ENCODE measurements at places on chromosomes 16 and 17.

- DNase-seq: no peak
Measured at GRCh38 chr16:11133344-11133943, 122.6 kb downstream of the SOCS1 start.

DNA sequence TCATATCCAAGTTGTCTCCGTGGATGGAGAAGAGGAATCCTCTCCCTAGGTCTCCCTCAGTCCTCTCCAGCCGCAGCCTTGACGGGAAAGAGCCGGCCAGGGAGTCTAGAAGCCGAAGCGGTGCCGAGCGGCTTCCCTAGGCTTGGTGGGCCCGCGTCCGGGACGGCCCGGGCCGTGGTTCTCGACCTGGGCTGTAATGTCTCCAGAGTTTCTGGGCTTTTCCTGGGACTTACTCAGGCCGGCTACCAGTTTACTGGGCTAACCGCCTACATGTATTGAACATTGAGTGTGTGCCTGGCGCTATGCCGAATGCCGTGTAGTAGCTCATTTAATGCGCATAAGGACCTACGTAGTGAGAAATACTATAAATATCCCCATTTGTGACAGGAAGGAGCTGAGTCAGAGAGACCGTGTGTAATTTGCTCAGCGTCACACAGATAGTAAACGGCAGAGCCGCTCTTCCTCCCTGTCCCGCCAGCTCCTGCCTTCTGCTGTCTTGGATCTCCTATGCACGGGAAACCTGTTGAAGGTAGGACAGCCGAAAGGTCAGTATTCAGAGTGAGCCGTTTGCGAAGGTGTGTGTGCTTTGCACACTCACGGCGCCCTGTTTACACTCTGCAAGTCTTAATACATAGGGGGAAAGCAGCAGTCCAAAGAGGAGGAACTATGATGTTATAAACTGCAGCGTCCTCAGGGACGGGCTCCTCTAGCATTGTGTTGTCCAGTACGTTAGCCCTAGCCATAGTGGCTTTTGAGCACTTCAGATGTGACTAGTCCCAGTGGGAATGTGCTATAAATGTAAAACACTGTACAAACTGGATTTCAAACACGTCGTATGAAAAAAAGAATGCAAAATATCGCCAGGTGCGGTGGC, 723 bp upstream of the SPAG5 start:
- DNase-seq: peak; percentile 64

GRCh38 chr17:13595599-13595899, 6.2 kb downstream of the HS3ST3A1 start:
- no peak for DNase-seq

- no peak for DNase-seq
Measured at GRCh38 chr17:67980456-67980855, 15.8 kb downstream of the C17orf58 start.

DNA sequence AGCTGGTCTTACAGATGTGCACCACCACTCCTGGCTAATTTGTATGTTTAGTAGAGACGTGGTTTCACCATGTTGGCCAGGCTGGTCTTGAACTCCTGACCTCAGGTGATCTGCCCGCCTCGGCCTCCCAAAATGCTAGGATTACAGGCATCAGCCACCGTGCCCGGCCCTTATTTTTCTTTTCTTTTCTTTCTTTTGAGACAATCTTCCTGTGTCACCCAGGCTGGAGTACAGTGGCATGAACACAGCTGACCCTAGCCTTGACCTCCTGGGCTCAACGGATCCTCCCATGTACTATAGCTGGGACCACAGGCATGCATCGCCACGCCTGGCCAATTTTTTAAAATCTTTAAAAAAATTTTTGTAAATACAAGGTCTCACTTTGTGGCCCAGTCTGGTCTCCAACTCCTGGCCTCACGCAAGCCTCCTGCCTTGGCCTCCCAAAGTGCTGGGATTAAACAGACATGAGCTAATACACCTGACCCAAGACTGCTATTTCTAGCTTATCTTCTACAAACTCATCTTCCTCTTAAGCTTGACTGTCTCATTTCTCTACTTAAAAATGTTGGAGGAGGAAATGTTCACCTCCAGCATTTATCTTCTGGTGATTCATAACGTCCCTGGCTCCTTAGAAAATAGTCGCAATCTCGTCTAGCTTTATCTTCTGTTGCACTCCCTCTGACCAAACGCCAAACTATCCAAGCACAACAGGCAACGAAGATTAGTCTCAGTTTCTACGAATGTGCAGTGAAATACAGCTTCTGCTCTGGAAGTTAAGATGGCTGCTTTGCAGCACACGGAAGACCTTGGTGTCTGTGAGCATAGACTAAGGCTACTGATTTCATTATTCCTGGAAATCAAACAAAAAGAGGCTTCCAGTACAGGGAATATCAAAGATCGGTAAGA, 8.2 kb upstream of the TMEM94 start:
- no peak for DNase-seq

DNA sequence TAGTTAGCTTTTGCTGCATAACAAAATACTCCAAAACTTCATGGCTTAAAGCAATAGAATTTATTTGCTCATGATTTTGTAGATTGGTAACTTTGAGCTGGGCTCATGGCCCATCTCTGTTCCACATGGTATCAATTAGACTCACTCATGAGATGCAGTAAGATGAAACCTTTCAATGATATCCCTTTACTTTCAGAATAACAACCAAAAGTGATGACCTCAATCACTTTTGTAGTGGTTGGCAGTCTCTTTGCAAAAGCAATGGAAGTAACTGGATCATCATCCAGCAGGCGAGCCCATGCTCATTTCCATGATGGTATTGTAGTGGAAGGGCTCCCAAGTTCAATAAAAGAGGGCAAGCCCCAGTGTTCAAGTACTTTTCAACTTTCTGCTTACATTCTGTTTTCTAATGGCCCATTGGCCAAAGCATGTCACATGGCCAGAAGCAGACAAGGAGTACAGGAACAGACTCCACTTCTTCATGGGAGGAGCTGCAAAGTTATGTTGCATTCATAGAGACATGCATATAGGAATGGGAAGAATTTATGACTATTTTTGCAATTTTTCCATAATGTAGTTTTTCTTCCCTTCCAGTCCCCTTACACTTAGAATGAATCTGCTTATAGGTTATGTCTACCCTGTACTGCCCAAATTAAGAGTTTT, 41.7 kb downstream of the EFCAB5 start:
- DNase-seq: no peak

GRCh38 chr17:50728112-50728429, 8.7 kb downstream of the LUC7L3 start:
- DNase-seq: no peak

DNA sequence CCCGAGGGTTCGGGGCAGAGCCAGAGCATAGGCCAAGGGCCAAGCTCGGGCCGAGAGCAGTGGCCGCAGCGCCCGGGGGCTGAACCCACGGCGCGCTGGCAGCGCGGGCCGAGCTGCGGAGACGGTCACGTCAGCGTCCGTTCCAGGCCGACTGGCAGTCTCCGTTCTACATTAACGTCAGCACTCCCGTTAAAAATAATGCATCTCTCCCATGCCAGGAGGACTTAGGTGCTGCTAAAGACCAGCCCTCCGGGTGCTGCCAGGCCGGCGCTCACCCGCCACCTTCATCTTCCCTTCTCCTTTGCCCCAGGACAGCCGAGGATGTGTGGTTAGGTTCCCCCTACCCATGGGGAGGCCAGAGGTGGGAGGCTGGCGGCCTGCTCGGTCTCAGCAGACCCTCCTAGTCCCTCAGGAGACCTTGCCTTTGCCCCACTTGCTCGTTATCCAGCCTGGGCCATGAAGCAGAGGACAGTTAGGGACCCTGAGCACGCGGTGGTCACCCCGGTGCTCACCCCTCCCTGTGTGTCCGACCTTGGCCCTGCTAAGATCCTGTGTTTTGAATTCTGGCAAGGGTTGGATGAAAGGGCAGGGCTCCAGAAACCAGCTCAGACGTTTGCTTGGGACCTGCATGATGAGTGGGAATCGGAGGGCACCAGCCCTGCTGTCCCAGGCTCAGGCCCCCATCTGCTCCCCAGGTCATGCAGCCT, 572 bp downstream of the MPG start:
- no peak for DNase-seq

DNA sequence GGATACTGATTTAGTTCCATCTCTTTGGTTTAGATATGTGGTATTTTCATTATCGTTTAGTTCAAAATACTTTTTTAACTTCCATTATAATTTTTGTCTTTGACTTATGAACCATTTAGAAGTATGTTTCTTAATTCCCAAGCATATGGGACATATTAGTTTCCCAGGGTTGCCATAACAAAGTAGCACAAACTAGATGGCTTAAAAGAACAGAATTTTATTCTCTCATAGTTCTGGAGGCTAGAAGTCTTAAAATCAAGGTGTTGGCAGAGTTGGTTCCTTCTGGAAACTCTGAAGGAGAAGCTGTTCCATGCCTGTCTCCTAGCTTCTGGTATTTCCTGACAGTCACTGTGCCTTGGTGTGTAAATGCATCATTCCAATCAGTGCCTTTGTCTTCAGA, 291.5 kb upstream of the AXIN2 start:
- DNase-seq: no peak

- DNase-seq: no peak
Measured at GRCh38 chr16:84044118-84044488, 1.5 kb upstream of the SLC38A8 start.

GRCh38 chr17:65809366-65809765, 247.9 kb upstream of the AXIN2 start:
- DNase-seq: no peak

GRCh38 chr16:56424791-56425438, 430 bp downstream of the AMFR start:
- DNase-seq: no peak

DNA sequence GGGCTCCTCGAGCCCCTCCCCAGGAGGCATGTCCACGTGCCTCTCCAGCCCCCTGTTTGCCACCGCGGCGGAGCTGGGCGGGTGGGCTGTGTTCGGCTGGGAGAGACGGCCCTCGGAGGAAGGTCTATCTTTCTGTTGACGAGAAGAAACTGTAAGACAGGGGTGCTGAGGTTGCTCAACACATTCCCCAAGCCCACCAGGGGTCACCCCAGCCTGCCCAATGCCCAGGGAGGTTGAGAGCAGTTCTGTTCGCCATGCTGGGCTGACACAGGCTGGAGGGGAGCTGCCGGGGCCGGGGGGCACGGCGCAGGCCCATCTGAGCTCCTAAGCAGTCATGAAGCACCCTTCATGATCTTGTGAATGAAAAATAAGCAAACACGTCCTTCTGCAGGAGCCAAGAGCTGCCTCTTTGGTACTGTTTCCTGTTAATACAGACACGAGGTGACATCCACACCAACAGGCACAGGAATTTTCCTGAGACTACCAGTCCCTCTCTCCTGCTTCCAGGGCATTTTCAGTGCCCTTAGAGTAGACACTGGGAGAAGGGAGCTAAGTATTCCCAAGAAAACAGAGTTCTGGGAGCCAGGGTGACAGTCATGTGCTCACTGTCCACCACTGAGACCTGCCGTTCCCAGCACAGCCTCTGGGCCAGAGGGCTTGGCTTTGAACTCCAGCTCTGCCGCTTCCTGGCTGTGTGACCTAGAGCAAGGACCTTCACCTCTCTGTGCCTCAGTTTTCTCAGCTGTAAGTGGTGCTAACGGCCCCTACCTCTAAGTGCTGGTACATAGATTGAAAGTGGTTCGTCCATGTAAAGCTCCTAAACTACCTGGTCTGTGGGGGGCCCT, 9.2 kb downstream of the UBALD2 start:
- no peak for DNase-seq

DNA sequence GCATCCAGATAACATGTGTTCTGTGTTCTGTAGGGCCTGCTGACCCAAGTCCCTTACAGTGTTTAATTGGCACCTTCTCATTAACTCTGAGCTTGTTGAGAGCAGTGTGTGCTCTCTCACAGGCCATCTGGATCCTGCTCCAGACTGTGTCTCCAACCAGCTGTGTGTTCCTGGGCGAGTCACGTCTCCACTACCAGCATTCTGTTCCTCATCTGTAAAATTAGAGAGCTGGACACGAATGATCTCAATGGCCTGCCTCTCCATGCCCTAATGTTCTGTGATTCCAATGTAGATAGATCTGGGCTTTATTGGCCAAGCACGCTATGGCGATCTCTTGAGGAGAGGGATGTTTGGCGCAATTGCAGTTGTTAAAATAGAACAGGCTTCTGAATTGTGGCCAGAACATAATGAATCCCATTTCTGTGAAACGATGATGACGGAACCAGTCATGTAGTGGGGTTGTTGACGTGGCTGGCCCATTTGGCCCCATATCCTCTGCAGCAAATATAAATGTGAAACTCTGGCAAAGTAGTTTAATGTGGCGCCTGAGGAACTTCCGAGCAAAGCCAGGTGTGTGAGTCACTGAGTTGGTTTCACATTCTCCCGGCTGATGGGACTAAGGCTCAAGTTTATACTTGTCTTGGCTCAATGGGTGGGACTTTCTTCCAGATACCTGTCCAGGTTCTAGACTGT, 22.2 kb downstream of the TBX4 start:
- no peak for DNase-seq

- no peak for DNase-seq
Measured at GRCh38 chr16:22664561-22664997, 149.4 kb upstream of the HS3ST2 start.

DNA sequence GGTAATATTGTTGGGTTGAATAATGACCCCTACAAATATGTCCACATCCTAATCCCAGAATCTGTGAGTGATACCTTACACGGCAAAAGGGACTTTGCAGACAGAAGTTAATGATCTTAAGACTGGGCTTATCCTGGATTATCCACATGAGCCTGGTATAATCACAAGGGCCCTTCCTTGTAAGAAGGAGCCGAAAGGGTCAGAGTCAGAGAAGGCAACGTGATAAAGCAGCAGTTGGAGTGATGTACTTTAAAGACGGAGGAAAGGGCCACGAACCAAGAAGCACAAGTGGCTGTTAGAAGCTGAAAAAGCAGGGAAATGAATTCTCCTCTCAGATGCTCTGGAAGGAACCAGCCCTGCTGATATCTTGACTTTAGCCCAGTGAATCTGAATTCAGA, 137.8 kb downstream of the UTP18 start:
- DNase-seq: no peak

- no peak for DNase-seq
Measured at GRCh38 chr16:6633456-6633855, 699.2 kb upstream of the RBFOX1 start.

DNA sequence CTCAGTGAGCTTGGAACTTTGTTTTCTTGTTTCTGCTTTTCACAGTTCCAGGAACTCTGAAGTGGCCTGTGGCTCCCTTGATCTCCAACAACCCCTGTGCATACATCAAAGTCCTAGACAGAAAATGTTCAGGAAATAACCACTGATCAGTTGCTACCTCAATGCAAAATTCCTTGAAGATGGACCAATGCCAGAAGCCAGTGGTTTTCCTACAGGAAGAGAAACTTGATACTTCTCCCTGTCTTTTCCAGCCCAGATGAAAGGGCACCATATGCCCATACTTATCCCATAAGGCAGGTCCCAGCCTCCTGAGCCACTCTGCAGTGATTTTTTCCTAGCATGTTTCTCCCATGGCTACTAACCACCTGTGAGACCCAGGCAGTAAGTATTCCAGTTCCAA, 12.3 kb upstream of the CDRT4 start:
- DNase-seq: no peak
